ENCODE measurements at places on chromosomes 5 and 9. TPM values are rescaled to one million over a fixed set of nuclear protein-coding genes. Genes with fewer than 3 reads are reported as not detected.

ANGPTL2 gene
- 0.10 TPM for polyA plus RNA-seq

SMIM33 gene
- not detected for polyA plus RNA-seq

CDHR2 gene
- polyA plus RNA-seq = 0.01 TPM

FOXD4L3 gene
- polyA plus RNA-seq = not detected

MCIDAS gene
- polyA plus RNA-seq = not detected

CARTPT gene
- polyA plus RNA-seq = not detected

ACER2 gene
- polyA plus RNA-seq = 4.3 TPM

SEMA5A gene
- polyA plus RNA-seq = 0.27 TPM

AIF1L gene
- polyA plus RNA-seq = 1.5 TPM

CKMT2 gene
- not detected for polyA plus RNA-seq

PDCD1LG2 gene
- 20.2 TPM for polyA plus RNA-seq

CA9 gene
- 9.5 TPM for polyA plus RNA-seq

DNA sequence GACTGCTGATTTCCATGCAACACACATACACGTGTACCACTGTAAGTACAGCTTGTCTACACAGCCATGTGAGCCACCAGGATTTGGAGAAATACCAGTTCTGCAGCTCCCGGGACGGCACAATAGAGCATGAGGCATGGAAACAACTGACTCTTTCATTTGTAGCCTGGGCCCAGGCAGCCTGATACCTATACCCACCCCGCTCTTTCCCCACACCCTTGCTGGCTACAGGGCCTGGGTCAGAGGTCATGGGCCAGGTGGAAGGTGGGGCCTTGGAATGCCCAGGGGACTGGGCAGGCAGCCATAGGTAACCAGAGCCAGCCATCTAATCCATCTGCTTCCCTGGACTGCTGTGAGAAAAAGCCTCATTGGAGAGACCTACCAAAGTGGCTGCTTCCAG is 39.0 kb upstream of the ZSWIM6 start:
- no peak for DNase-seq

GRCh38 chr9:129272348-129273025 is 94.4 kb upstream of the IER5L start:
- DNase-seq = no peak

GRCh38 chr9:99387431-99387830 is 165.3 kb downstream of the SEC61B start:
- DNase-seq = no peak

GRCh38 chr5:36656556-36656955 is 50.1 kb downstream of the SLC1A3 start:
- no peak for DNase-seq

DNA sequence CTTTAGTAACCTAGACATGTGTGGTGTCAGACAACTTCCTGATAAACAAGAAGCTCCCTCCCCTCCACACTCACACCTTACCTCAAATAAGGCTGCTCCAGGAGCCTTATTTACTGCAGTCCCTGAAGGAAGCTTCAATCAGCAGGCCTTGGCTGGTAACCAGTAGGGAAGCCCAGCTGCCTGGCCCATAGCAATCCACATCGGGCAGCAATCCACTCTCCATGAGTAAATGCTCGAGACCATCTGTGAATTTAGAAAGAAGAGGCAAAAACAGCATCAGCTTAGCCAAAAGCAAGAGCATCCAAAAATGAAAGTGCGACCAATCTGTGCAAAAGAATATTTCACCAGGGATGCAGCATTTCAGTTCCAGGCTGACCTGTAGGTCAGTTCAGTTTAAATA is 213.3 kb upstream of the TUSC1 start:
- no peak for DNase-seq

DNA sequence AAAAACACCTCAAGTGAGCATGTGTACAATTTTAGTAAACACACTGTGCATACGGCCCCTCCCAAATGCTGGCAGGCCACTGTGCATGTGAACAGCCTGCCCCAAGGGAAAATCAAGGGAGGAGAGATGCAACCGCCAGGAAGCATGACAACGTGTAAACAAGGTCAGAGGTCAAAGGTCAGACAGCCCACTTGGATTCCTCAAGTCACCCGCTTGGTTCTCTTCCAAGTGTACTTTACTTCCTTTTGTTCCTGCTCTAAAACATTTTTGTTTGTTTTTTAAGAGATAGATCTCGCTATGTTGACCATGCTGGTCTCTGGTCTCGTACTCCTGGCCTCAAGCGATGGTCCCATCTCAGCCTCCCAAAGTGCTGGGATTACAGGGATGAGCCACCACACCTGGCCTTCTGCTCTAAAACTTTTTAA is 126.7 kb upstream of the SHB start:
- DNase-seq = no peak

DNA sequence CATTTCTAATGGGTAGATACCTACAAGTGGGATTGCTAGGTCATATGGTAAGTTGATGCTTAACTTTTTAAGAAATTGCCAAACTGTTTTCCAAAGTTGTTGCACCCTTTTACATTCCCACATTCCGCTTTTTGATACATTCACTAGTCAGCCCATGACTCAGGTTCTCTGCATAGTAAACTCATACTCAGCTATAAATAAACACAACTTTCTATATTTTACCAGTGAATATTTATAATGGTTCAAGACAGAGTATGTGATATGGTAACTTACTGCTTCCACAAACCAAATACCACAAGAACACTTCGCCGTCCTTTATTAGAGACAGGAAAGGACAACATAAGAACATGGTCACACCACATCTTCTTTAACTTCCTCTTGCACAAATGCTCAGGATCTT is 54.0 kb downstream of the PLPP1 start:
- DNase-seq = no peak

GRCh38 chr9:127393645-127394044 is 3.3 kb upstream of the SLC2A8 start:
- DNase-seq = no peak

DNA sequence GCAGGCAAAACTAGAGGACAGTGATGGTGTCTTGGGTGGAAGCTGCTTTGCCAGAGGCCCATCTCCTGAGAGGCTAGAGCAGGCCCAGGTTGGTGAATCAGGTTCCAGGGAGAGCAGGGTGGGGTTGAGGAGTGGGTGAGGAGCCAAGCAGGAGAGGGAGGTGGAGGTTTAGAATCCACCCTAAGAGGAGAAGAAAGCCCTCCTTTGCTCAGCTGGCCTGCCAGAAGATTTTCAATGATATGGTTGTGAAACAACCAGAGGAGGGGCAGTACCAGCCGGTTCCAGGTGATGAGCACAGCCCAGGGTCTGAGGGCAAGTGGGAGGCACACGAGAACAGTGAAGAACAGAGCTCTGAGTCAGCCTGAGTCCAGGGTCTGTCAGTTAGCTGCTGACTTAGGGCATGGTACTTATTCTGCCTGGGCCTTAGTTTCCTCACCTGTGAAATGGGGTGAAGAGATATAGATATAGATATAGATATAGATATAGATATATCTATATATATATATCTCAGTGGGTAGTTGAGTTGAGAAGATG is 17.8 kb downstream of the PPARGC1B start:
- no peak for DNase-seq

- no peak for DNase-seq
These were observed 3.4 kb downstream of the TLE1 start for GRCh38 chr9:81685763-81686613.

GRCh38 chr9:136721339-136722092 is 9.1 kb downstream of the DIPK1B start:
- no peak for DNase-seq

GRCh38 chr9:114745108-114745848 is 60.6 kb downstream of the TNFSF15 start:
- DNase-seq = no peak

DNA sequence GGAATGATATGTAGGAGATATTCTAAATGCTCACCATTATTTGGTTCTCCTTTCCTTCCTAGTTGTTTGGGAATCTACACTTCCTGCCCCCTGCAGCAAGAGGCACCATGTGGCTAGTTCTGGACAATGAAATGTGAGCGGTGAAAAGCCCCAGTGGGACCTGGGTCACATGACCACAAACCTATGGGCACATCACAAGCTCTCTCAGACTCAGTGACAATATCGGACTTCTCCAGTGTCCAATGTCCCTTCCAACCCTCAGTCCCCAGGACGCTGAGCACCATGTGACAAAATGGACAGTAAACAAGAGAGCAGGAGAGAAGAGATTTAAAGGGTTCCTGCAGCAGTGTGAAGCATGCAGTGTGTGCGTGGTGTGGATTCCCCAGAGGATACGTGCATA is 44.6 kb upstream of the FOXE1 start:
- no peak for DNase-seq

GRCh38 chr9:132487980-132488535 is 78.0 kb downstream of the CFAP77 start:
- DNase-seq = no peak

- no peak for DNase-seq
These were observed 237.9 kb downstream of the CACNA1B start for GRCh38 chr9:138115506-138115905.

GRCh38 chr5:172442592-172442991 is 11.7 kb downstream of the SH3PXD2B start:
- no peak for DNase-seq

DNA sequence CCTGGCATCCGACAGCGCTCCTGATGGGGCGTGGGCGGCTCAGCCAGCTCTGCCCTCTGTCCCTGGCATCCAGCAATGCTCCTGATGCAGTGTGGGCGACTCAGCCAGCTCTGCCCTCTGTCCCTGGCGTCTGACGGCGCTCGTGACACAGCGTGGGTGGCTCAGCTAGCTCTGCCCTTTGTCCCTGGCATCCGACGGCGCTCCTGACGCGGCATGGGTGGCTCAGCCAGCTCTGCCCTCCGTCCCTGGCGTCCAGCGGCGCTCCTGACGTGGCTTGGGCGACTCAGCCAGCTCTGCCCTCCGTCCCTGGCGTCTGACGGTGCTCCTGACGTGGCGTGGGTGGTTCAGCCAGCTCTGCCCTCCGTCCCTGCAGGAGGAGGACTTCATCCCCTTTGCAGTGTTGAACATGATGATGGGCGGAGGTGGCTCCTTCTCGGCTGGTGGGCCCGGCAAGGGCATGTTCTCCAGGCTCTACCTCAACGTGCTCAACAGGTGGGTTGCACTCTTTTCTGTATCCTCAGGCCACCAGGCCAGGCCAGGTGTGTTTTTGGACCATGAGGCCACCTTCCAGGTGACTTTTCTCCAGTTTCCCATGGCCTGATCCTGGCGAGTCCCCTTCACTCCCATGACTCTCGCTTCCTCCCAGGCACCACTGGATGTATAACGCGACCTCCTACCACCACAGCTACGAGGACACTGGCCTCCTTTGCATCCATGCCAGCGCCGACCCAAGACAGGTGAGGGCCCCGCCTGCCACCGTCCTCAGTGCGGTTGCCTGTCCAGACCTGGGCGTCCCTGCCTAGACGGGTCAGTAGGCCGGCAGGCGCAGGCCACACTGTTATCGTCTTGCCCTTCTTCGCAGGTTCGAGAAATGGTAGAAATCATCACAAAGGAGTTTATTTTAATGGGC is 8.0 kb downstream of the PMPCA start:
- DNase-seq = no peak

DNA sequence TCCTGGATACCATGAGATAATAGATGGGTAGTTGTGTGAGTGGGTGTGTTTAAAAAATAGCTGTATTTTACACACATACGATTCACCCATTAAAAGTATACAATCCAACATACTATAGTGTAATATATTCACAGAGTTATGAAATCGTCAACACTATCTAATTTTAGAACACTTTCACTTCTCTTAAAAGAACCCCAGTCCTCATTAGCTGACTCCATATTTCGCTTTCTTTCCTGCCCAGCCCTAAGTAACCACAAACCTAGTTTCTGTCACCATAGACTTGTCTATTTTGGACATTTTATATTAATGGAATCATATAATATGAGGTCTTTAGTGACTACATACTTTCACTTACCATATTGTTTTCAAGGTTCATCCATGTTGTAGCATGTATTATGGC is 63.8 kb upstream of the S1PR3 start:
- no peak for DNase-seq

GRCh38 chr9:117656002-117656401 is 48.2 kb upstream of the TLR4 start:
- DNase-seq = no peak

DNA sequence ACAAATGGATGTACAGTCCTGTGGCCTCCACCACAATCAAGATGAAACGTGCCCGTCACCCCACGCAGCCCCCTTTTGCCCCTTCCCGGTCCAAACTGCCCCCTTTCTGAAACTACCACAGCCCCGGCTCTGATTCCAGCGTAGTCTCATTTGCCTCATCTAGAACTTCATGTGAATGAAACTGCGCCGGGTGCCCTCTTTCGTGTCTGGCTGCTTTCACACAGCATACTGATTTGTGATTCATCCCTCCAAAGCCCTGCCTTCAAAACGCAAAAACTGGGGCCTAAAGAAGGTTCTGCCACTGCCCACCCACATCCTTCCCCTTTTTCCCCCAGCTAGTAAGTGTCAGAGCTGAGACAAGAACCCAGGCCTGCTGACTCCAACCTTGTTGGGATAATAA is 31.5 kb upstream of the NCS1 start:
- DNase-seq = no peak

GRCh38 chr5:123116058-123116457 is 27.0 kb downstream of the PRDM6 start:
- no peak for DNase-seq

DNA sequence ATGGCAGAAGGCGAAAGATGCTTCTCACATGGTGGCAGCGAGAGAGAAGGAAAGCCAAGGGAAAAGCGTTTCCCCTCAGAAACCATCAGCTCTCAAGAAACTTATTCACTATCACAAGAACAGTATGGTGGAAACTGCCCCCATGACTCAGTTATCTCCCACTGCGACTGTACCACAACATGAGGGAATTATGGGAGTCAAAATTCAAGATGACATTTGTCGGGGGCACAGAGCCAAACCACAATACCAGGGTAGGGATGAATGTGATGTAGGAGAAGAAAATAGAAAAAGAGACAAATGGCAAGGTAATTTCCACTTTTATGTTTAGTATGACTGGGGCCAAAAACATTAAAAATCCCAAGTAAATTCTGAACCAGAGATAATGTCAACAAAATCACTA is 216.8 kb downstream of the TRIM36 start:
- no peak for DNase-seq

GRCh38 chr5:159199225-159199624 is 10.1 kb downstream of the RNF145 start:
- no peak for DNase-seq
